ENCODE measurements at places on chromosomes 6 and 20.
A peak's percentile ranks its signal among the peaks of the same experiment; 100 is the strongest.

DNA sequence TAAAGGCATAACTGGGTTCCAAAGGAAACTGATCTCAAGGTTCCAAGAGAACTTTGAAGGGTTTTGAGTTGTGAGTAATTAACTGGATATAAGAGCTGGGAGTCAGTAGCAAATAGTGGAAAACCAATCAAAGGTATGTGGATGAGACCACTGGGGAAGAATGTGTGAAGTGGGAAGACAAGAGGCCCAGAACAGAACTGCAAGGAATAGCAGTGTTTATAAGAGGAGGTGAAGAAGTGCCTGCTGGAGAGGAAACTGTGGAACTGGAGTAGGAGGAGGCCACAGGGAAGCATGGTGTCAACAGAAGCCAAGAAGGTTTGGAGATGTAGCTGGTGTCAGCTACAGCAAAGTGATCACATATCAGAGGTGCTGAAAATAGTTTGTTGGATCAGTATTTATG is 18.7 kb upstream of the HDAC2 start:
- DNase-seq, result no peak

DNA sequence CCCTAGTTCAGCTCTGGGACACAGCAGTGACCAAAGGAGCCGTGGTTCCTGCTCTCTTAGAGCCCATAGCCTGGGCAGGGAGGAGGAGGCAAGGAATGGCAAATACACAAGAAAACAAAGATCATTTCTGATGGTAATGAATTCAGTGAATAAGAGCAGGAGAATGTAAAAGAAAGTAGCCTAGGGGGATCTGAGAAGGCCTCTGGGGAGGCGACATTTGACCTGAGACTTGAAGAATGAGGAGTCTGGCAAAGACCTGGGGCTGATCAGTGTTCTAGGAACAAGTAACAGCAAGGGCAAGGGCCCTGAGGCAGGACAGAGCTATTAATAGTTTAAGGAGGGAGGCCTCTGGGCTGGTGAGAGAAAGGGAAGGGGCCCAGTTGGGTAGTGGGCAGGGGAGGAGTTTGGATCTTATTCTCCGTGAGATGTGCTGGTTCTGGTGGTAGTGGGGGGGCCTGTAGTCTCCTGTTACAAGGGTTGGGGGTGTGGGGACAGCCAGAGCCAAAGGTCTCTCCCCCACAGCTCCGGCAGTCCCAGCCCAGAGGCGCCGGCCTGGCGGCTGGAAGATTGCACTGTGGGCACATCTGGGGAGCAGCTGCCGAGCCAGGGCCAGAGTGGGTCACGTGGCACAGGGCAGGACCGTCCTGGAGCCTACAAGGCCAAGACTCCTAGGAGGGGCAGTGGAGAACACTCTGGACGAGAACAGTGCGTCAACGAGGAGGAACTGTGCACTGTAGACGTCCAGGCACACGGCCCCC is 9.3 kb upstream of the ID1 start:
- no peak for DNase-seq

DNA sequence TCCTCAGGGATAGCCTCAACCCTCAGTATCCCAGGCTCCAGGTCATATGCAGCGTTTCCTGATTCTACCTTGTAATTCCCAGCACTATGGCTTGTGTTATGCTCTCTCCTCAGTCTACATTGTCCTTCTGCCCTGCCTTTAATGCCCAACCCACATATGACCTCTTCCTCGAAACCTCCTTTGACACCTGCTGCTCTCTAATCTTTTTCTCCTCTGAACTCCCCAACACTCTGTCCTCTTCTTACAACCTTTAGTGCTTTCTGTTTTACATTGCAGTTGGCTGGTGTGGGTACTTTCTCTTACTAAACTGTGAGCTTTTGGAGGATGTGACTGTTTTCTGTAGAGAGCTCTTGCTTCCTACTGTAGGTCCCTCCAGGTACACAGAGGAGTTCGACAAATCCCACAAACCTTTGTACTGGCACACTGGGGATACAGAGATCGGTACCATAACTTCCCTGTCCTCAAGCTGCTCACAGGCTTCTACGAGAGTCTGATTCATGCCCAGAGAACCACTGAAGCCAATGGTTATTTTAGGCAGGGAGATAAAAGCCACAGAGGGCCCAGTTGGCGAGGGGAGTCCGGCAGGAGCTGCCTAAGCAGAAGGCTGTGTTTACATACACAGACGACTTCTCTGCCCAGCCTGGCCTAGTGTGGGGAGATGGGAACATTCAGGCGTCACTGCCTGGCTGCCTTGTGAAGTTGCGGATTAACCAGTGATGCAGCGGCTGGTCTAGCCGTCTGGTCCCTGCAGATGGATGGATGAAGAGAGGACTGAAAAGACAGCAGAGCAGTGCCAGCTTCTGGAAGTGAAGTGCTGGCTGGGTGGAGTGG is 8.4 kb upstream of the EPB41L1 start:
- no peak for DNase-seq

GRCh38 chr6:33312361-33313104 is 1.3 kb downstream of the TAPBP start:
- DNase-seq, result peak; percentile 65

- DNase-seq, result no peak
Observed at GRCh38 chr6:37630281-37630799, 67.3 kb downstream of the MDGA1 start.

GRCh38 chr6:10586302-10586701 is 65.2 kb downstream of the GCNT2 start:
- no peak for DNase-seq
